Natural killer cell treated with Interleukin-12 subunit alpha and Interleukin-12 subunit beta and Interleukin-15 and Interleukin-18, amount 100 ng/mL, for 72 hours (primary cell): ENCODE measurements at places on chromosomes 12 and 14.
A peak's percentile ranks its signal among the peaks of the same experiment; 100 is the strongest.

GRCh38 chr12:122785503-122785902, 11.1 kb downstream of the CCDC62 start:
- DNase-seq: no peak

GRCh38 chr12:131371401-131372170, 339.3 kb upstream of the SFSWAP start:
- no peak for DNase-seq

DNA sequence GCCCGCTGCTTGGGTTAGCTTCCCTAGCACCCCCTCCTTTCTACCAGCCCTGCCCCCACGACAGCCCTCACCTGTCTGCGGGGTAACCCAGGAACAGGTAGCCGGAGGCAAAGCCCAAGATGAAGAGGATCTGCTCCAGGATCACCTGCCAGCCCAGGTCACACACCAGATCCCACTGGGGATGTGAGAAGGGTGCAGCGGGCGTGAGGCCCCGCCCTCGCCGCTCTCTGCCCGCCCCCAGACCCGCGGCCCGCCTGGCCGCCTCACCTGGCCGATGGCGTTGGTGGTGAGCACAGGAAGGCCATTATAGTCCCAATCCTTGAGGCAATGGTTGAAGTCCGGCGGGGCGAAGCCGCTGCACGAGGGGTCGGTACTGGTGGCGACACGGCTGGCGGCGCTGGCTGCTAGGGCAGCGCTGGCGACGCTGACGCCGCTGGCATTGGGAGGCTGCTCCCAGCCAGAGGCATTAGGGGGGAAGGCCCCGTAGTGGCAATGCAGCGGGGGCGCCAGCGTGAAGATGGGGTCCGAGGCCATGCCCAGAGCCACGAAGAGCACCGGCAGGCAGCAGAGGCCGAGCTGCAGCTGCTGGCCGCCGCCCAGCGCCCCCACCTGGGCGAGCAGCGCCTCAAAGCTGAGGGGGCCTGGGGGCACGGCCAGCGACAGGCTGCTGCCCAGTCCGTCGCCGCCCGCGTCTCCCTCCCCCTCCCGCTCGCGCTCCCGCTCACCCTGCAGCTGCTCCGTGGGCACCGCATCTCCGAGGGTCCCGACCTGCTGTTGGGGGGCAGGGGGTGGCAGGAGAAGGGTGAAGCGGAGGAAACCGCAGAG, 794 bp downstream of the SLC22A17 start:
- no peak for DNase-seq

GRCh38 chr14:65010211-65010931, 23.7 kb downstream of the FNTB start:
- no peak for DNase-seq

DNA sequence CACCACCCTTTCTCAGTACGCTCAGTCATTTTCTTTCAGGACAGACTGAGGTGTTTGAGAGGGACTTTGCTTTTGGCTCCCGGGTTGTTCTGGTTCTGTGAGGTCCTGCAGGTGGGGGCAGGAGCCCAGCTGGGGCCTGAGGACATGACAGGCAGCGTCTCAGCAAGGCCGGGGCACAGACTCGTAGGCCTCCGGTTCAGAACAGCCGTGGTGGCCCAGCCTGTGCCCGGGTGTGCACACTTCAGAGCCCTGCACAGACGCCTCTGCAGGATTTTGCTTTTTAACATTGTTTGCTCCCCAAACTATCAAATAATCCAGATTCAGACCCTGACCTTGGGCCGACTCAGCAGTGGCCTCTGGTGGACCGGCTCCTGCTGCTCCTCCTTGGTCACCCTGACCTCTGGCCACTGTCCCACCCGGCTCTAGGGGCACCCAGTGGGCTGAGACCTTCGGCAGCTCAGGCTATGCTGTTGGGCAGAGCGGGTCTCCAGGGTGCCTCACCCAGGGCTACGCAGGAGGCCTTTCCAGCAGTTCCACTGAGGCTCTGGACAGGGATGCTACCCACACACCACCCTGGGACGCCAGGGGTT, 65.2 kb downstream of the ADGRD1 start:
- peak; percentile 42 for DNase-seq

DNA sequence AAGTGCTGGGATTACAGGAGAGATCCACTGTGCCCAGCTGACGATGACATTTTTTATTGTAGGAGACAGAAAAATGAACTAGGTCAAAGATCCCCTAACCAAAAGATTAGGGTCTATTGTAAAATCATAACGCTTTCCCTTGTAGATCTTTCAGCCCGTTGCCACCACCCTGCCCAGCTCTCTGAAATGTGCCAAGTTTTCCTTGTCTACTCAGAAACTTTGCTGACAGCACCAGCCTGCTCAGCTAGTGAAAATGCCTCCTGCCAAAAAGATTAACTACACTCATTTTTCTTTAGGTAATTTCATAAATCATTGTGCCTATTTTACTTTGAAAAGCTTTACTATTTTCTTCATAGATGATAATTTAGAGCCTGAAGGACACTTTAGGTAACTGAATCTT, 28.2 kb upstream of the RASSF3 start:
- no peak for DNase-seq

GRCh38 chr14:31690056-31690455, 128.9 kb downstream of the NUBPL start:
- no peak for DNase-seq

DNA sequence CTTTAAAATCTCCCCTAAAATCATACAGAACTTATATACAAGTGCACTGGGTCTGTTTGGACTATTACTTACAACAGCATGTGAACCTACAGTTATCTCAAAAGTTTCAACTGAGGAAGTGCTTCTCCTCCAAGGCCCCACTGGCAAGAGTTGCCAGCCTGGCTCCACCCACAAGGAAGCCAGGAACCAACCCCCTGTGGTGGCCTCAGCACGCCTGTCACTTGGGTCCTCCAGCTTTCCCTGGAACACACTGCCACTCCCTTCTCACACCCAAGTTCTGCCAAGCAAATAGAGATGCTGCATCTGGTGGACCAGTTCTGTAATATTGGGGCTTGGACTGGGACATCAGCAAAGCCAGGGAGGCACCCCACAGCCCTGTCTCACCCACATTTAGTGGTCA, 115.4 kb downstream of the GCH1 start:
- DNase-seq: no peak
